ENCODE measurements at places on chromosomes 12 and 14.

GRCh38 chr12:59077575-59078426 is 157.5 kb upstream of the LRIG3 start:
- no peak for DNase-seq

GRCh38 chr14:57464008-57464730 is 29.5 kb downstream of the CCDC198 start:
- DNase-seq: no peak

DNA sequence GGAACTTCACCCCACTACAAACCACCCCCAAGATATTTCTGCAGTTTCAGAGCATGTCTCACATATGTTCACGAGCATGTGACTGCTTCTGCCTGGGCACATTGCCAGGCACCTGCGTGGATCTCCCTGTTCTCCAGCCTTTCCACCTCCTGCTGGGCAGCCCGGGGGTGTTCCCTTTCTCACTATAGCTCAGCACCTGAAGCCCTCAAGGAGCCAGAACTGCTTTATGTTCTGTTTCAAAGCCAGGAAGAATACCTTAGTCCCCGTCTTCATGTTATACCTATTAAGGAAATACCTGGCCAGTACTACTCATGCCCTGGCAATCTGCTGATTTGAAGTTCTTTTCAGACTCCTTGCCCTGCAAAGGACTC is 4.2 kb upstream of the FGF6 start:
- no peak for DNase-seq

DNA sequence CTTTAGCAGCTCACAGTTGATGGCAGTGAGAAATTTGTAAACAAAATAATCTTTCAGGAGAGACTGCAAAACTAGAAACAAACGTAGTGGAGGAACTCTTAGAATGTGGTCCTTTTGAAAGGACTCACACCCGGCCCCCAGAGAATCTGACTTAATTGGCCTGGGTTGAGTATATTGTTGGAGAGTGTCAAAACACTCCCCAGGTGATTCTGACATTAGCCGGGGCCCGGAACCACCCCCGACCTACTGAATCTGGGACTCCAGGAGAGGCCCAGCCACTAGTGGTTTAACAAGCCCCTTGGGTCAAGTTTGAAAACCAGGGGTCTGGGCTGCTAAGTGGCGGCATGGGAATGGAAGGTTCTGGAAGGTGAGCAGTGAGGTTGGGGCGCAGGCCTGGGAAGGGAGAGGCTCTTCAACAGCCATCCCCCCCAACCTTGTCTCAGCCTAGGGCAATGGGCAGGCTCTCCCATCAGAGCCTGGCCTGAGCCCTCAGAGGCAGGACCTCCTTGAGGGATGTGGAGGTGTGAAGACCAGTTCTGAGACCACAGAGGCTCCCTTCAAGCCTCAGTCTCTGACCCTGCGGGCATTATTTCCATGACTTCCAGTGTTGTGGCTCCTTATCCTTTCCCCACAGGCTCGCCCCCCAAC is 1.1 kb upstream of the ELK3 start:
- DNase-seq: no peak

GRCh38 chr12:125228519-125229260 is 163.5 kb downstream of the AACS start:
- DNase-seq: no peak

DNA sequence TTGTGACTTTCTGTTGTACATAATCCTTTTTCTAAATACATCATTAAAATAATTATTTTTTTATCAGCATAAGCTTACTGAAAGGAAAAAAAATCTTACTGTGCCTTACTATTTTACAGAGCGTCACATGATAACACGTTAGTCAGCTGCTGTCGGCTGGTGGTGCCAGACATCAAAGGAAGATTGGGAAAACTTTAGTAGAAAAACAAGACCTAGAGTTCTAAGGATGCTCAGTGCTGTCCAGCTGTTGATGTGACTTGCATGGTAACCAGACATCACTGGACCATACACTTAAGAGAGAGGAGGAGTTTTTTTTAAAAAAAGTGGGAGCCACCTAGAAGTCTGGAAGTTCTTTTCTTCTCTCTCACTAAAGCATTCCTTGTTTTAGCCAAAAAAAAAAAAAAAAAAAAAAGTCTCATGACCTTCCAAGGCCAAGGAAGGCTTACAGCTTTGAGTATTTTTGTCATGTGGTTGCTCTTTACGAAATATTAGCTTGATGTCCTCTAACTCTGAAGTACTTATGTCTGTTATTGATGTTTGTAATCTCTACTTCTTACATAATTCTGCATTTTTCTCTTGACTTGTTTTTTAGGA is 4.5 kb downstream of the RASSF8 start:
- DNase-seq: no peak

DNA sequence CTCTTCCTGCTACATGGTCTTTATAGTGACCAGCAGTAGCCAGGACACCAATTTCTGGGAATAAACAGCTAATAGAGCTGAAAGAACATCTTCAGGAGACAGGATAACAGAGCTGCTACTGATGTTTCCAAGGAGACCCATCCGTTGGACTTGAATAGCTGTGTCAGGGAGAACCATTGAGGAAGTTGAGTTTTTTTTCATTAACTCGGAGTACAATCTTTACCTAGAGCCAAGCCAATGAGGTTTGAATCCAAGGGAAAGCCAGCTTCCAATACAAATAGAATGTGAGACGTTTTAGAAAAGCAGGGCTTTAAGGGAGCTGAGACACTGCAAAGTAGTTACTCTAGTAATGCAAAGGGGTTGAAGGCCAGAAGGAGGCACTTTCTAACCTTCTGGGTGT is 136.1 kb upstream of the FRMD6 start:
- DNase-seq: no peak

GRCh38 chr14:32637582-32637981 is 301.1 kb upstream of the NPAS3 start:
- DNase-seq: no peak

DNA sequence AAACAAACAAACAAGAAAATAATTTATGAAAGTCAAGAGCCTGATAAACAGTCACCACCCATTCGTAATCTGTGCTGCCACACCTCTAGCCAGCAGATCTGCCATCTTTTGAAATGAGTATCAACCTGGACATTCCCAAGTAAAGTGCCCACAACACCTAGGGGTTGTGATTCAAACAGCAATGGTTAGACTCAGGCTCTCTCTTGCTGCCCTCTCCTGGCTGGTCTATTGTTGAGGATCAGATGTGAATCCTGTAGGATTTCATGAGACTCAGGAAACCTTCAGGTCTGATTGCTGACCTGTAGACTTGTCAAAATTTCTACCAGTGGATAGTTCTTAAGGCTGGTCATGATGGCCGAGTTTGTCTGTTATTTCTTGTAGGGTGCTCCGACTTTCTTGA is 26.8 kb downstream of the DGLUCY start:
- DNase-seq: no peak

- DNase-seq: no peak
Measured at GRCh38 chr12:30219047-30219446, 435.3 kb upstream of the TMTC1 start.

GRCh38 chr12:59699421-59700152 is 103.8 kb downstream of the SLC16A7 start:
- DNase-seq: no peak

- DNase-seq: no peak
Measured at GRCh38 chr12:50635364-50635763, 128.5 kb upstream of the ATF1 start.

- no peak for DNase-seq
Measured at GRCh38 chr14:88017535-88017934, 12.6 kb downstream of the GPR65 start.

GRCh38 chr12:102374190-102374589 is 106.2 kb downstream of the IGF1 start:
- DNase-seq: no peak

DNA sequence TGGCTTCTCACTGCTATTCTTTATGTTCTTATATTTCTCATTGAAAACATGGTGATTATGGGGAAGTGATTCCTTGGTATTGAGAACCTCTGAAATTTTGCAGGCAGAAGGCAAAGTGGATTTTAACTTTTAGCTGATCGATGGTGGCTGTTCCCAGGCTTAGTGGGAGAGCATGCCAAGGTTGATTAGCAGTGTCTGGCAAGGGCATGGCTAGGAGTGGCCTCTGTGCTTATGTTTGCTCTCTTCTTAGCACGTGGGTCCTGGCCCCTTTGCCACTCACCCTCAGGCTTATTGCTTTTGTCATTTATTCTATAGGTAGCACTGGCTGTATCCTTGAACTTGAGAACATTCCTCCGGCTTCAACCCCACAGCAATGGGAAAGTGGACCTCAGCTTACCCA is 2.1 kb downstream of the MVK start:
- no peak for DNase-seq

All from stimulated activated CD8-positive, alpha-beta memory T cell treated with anti-CD3 and anti-CD28 coated beads, Interleukin-4, amount 100 ng/mL, for 1 hour (primary cell).